DMS153 (cell line): ENCODE measurements at places on chromosomes 3 and 15.

GRCh38 chr3:16240229-16241023 lies 24.3 kb downstream of the DPH3 start:
- DNase-seq, result no peak

DNA sequence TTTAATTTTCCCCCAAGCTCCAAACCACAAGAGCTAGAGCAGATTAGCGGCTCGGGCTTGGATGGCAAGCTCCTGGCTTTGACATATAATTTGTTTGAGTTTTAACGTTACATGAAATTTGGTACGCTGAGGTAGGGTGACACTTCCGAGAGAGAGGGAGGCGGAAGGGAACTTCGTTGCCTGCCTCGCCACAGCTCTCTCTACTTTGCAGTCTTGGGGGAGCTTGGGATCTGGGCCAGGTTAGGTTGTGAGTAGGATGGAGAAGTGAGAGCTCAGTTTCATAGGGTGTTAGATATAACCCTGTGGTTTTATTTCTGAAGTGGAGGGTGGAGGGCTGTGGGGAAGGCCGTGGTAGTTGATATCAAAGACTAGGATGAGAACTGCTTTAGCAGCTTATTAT lies 39.7 kb downstream of the LRTM1 start:
- no peak for DNase-seq

- DNase-seq, result no peak
Measured at GRCh38 chr15:59371458-59372351, 966 bp downstream of the MYO1E start.

DNA sequence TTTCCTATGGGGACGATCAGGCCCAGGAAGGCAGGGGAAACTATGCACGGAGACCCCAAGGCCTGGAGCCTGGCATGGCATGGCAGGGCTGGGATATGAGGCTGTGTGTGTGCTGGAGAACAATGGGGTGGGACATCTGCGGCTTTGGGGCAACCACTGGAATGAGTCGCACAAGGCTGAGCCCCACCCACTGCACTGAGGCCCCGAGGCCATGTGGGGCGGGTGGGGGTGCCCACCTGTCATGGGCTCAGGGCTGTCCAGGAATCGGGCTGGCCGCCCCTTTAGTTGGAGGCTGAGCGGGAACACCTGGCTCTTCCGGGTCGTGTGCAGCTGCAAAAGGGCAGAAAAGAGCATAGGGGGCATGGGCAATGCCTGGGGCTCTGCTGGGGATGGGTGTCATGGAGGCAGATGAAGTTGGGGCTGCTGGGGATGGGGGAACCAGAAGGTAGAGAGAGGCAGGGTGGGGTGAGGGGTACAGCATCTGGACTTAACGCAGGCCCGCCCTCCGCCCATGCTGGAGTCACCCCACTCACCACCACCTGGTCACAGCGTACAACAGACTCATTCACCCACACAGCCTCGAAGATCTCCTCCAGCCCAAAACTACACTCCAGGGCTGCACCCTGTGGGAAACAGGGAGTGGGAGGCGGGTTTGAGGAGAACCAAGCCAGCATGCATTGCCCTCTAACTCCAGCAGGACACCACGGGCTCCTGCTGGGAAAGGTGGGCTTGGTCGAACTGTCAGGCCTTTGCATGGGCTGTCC lies 31.1 kb downstream of the PLXND1 start:
- no peak for DNase-seq

- no peak for DNase-seq
Measured at GRCh38 chr15:85063088-85063487, 81.4 kb downstream of the PDE8A start.

DNA sequence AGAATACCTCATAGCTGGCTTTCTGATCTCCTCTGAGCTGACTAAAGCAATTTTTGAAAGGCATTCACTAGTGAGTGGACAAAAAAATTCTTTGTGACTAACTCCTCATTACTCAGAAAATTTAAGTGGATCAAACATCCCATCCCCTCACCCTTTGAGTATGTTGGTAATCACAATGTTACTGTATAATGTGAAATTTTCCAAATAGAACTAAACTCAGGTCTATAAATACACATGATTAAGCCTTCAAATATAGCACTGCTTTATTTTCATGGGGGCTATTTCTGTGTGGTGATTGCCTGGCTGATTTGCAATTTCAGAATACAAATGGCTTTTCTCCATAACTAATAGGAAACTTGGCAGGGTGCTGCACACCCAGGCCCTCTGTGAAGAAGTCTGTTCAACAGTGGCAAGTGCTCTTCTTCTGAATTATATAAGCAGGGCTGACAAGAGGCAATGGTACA lies 45.9 kb upstream of the ACTC1 start:
- no peak for DNase-seq

DNA sequence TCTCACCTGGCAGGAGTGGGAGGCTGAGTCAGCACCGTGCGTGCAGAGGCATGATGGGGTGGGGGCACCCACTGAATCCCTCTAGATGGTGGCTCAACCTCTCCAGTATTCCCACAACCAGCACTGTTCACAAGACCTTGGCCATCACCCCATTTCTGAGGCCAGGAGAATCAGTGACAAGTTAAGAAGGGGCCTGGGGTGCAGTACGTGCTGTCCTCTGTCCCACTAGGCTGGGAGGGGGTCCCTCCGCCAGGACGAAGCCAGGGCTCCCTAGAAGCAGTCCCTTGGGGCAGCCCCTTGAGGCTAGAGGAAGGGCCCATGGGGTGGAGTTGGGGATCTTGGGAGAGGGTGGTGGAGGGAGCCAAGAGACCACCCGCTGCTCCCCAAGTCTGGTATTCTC lies 4.8 kb downstream of the MYL3 start:
- no peak for DNase-seq

DNA sequence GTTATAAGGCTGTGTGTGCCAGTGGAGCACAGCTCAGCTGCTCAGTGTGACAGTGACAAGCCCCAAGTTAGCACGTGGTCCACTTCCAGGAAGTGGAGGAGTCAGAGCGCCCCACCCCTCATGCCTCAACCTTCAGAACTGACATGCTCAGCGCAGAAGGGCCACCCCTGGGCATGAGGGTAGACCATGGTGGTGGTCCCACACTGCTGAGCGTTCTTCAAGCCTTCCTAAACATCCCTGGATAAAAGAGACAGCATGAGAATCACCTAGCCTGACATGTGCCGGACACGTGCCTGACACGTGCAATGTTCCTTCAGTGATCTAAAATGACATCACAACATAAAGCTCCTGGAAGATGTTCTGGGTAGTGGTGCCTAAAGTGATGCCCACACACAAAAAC lies 16.8 kb downstream of the ATP10A start:
- no peak for DNase-seq

DNA sequence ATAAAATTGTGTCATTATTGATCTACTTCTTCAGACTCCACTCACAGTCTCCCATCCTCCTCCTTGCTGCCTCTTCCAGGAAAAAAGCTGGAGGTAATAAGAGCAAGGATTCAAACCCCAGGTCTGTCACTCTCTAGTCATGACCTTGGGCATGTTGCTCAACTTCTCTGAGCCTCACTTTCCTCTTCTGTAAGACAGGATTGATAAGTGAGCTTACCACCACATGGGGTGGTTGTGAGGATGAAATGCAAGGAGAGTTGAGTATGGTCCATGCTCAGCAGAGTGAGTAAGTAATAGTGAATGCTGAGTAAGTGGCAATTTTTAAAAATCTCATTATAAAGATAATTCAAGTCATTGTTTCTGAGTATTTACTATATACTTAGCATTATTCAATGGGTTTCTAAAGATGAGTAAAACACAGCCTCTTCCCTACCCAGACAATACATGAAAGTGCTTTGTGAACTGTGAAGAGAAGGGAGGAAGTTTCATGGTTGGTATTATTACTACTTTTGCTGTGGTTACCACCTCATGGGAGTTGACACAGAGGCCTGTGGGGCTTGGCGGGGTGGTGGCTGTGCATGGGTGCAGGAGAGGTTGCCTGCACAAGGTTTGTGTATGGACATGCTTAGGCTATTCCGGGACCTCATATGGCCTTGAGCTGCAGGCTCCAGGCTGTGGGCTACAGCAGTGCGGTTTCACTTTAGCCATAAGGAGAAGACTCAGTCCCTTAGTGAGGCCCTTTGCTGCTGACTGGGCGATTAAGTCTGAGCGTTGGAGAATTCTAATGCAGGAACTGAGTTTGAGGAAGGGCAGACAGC lies 30.0 kb downstream of the SLC6A11 start:
- DNase-seq, result no peak

- no peak for DNase-seq
Measured at GRCh38 chr3:22208844-22209243, 457.8 kb upstream of the ZNF385D start.

- DNase-seq, result no peak
Measured at GRCh38 chr3:30007668-30008067, 598.7 kb upstream of the TGFBR2 start.

DNA sequence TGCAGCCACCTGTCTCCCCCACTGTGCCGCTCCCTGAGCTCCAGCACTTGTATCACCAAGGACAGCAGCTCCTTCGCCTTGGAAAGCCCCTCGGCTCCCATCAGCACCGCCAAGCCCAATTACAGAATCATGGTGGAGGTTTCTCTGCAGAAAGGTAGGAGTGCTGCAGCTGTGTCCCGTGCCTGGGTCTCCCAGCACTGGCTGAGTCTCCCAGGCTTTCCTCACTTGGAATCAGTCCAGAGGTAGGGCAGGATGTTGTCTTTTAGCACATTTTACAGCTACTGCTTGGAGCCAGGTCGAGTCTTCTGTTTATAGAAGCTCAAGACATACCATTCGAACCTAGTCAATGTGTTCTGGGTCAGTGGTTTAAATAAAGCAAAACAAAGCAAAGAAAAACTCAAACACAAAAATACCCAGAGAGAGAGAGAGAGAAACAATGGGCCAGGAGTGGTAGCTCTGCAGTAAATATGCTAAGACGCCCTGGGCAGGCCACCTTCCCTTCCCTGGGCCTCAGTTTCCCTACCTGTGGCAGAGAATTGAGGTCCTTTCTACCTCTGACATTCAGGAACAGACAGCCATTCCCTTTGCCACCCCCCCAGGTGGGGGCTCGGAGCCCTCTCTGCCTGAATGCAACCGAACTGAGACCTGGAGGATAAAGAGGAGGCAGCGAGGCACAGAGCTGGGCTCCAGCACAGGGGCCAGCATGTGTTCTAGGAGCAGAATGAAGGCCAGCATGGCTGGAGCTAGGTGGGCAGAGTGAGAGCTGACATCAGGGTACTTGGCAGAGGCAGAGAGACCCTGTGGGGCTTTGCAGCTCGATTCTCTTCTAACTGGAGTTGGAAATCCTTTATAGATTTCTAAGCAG lies 44.1 kb downstream of the STARD5 start:
- DNase-seq, result no peak

GRCh38 chr3:54376939-54377578 lies 254.7 kb downstream of the CACNA2D3 start:
- no peak for DNase-seq

GRCh38 chr3:10646531-10647335 lies 141.3 kb upstream of the ATP2B2 start:
- no peak for DNase-seq

GRCh38 chr15:63818191-63818590 lies 15.6 kb downstream of the HERC1 start:
- DNase-seq, result no peak

- no peak for DNase-seq
Measured at GRCh38 chr3:130963444-130963843, 63.2 kb downstream of the ASTE1 start.

- no peak for DNase-seq
Measured at GRCh38 chr15:38671675-38672254, 107.2 kb upstream of the RASGRP1 start.

GRCh38 chr15:44029003-44029402 lies 166.1 kb downstream of the FRMD5 start:
- no peak for DNase-seq

DNA sequence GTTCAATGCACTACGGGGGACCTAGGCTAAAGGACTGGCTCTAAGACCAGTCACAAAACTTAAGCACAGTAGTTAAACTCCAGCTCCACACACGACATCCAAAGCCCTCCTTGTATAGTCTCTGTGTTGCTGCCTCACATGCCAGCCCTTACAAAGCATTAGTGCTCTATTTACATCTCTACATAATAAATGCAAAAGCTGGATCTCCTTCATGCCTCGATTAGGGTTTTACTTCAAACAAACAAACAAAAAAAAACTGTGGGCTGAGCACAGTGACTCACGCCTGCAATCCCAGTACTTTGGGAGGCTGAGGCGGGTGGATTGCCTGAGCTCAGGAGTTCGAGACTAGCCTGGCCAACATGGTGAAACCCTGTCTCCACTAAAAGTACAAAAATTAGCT lies 9.6 kb downstream of the PGBD4 start:
- DNase-seq, result no peak

GRCh38 chr15:80618685-80619400 lies 76.3 kb upstream of the ABHD17C start:
- no peak for DNase-seq

DNA sequence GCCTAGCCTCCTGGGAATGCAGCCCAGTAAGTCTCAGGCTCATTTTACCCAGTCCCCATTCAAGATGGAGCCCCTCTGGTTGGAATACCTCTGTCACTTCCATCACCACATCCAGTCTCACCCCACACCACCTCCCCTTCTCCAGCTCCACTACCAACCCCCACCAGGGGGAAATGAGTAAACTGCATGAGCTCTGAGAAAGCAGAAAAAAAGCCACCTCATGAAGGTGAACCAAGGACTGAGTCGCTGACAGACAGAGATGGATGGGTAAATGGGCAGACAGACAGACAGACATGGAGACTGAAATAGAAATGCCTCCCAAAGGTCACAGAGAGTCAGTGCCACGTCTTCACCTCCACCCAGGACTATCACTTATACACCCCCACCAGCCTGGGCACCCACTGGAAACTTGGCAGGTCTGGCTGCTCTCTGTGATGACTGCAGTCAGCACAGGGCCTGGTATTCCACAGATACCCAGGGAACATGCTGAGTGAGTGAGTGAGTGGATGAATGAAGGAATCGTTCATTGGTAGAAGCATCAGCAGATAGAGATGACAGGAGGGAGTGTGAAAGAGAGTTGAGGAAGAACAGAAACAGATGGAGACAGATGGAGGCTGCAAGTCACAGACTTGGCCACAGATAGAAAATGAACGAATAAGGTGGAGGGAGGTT lies 4.9 kb upstream of the LOXL1 start:
- DNase-seq, result no peak

DNA sequence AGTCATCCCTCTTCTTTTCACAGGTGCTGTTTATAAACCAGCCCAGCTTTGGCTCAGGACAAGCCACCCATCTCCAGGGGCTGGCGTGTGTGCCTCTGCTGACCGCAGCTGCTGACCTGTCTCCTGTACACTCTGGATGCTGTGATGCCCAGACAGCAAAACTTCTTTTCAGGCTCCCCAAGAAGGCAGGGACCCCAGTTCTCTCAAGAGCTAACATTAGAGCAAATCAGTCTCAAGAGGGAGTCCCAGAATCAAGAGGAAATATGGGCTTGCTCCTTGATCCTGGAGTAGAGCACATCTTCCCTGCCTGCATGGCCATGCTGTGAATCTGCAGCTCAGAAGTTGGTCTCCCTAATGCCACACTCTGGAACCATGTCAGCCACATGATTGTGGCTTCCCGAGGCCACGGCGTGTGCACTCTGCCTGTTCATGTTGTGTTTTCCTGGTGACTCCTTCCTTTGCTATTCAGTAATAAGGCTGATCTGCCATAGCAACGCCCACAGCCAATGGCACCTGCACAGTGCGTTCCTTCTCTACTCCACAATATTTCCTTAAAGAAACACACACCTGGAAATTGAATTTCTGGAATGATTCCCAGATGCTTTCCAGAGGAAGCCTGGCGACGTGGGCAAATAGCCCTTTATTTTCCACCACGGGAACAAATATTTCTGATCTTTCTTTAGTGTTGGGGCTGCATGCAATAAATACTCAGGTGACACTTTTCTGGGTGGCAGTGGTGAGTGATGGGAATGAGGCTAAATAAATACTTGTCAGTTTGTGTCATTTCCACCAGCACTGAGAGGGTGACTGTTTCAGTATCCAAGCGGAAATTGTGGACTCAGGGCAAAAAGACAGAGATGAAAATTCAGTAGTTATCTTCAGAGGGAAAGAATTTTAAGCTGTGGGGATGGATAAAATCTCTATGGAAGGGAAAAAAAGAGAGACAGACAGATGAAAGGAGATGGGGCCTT lies 21.9 kb upstream of the THSD4 start:
- peak; percentile 33 for DNase-seq
